NCI-H2029 treated with DMSO at 0.1 percent for 48 hours (cell line): ENCODE measurements at places on chromosomes 1 and 21.

- peak; percentile 28 for DNase-seq
Observed at GRCh38 chr1:16212251-16212961, at the start of gene ARHGEF19. ARHGEF19 (minus strand) TSS chr1:16212652; CDS start chr1:16209054, 3,598 bp downstream.

GRCh38 chr1:35657851-35658250 is 16.5 kb upstream of the PSMB2 start:
- DNase-seq = no peak

DNA sequence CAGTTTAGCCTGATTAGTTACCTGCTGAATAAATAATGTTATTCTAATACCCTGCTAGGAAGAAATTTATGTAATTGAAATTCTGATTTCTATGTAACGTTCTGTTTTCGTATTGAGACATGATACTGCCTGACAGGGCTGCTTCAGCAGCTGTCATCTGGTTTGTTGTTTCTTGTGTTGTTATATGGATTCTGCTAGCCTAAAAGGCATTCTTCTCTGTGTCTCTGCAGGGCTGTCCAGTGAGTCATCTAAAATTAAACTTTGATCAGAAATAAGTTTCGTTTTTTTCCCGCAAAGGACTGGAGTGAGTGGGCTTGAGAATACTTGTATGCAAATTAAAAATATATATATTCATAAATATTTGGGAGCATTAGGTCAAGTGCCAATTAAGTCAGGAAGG is 93.0 kb downstream of the DYRK1A start:
- DNase-seq = no peak

DNA sequence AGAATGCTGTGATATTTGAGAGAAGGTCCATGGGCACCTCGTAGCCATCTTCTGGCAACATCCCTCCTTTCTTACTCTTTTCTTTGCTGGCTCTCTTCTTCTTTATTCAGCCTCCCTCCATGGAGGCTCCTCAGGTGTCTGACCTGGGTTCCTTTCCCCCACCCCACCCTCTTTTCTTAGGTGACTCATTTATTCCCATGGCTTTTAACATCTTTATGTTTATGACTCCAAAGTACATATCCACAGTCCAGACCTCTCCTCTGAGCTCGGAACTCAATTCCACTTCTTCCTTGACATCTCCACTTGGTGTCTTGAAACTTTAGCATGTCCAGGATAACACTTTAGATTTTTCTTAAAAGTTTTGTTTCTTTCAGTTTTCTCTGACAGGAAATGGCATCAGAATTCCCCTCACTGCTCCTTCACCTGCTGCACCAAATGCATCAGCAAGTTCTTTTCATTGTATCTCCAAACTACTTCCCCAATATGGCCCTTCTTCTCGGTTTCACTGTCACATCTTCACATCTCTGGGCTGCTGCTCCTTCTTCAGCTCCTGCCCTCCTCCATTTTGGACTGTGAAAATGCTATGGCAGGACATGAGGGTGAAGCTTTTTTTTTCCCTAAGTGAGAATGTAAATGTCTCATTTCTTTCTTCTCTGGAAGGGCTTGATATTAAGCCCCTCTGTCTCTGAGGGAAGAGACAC is 95.9 kb downstream of the GIPC2 start:
- no peak for DNase-seq

- no peak for DNase-seq
Observed at GRCh38 chr1:22282364-22282995, 139.6 kb upstream of the WNT4 start.

DNA sequence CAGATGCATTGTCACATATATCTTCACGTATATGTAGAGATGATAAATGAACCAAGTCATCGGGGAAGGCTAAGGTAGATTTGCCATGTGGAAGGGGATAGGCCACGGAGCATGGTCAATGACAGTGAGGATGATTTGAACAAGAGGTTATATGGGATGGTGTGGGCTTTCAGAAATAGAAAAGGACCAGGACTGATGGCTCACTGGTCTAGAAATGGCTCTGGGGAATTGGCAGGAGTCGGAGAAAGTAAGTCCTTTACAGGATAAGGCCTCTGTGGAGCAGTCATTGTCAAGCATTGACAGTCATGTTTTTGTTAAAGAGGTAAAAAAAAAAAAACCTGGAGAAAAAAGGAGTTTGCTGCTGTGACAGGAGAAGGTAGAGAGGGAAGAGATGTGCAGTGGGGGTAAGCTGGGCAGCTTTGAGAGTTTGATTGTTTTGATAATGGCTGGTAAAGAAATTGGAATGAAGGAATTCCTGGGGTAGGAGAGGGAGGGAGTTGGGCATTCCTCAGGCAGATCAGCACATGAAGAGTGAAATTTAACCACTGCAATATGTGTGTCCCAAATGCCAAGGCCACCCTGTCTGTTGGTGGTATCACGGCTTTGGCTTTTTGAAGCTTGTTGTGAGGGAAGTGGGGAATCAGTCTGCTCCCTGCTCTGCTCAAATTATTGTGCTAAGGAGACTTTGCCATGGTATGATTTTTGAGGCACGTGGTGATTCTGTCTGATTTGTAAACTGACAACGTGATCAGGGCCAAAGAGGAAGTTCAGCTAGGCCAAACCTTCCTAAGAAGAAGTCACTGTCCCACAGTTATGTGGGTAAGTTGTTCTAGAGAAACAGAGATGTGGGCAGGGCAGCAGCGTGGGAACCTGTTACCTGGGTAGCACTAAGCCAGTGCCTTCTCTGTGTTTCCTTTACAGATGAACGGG is 26.0 kb downstream of the MACF1 start:
- no peak for DNase-seq

DNA sequence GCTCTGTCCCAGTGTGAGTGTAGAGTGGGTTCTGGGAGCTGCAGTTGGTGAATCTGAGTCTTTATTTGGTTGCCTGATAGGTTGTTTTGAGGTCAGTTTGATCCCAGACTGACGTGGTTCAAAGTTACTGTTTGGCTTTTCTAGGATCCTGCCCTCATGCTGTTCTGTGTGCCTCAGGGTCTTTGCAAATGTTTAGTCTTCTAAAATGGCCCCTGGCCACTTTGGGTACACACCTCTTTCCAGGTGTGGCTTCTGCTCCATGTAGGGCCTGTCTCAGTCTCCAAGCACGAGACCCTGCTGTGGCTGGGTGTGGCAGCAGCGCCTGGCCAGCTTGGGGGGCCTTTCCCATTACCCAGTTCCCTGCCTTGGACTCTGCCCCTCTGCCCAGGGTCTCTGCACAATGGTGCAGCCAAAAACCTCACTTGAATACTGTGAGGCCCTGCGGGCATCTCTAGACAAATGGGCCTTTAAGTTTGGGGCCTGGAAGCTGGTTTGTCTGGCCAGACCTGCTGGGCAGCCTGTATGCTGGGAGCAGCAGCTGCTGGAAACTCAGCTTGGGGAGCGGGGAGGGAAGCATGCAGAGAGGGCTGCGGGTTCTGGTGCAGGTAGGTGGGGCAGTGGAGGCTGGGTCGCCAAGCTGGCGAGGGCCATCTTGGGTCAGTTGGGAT is 5.6 kb downstream of the PTPRF start:
- no peak for DNase-seq

GRCh38 chr1:101407505-101408211 is 170.8 kb downstream of the S1PR1 start:
- no peak for DNase-seq

- peak; percentile 10 for DNase-seq
Observed at GRCh38 chr1:181630838-181631237, 147.5 kb downstream of the CACNA1E start.

DNA sequence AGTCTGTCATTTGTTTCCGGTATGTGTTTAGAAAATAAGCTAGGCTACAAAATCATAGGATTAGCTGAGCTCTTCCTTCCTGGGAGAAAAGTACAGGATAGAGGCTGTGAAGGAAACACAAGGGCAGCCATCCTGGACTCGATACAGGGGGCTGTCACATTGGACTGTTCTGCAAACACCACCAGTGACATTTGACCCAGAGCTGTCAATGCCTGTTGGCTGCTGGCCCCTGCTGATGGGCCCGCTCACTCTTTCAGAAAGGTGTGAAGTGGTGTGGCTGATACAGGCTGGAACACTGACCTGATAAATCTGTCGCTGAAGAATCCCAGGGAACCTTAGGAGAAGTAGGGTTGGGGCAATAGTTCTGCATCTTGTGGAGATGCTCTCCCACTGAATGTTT is 183.1 kb downstream of the RHOU start:
- DNase-seq = no peak

GRCh38 chr1:54460351-54460750 is 54.2 kb upstream of the SSBP3 start:
- DNase-seq = no peak

DNA sequence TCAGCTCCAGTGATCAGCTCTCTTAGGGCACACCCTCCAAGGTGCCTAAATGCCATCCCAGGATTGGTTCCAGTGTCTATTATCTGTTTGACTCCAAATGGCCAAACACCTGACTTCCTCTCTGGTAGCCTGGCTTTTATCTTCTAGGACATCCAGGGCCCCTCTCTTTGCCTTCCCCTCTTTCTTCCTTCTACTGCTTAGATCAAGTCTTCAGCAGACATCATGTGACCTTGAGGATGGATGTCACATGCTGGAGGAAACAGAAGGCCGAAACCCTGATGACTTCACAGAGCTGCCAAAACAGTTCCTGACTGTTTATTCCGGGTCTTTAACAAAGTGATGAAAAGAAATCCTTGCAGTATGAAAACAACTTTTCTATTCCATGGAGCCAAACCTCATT is 24.4 kb upstream of the WDR26 start:
- no peak for DNase-seq

DNA sequence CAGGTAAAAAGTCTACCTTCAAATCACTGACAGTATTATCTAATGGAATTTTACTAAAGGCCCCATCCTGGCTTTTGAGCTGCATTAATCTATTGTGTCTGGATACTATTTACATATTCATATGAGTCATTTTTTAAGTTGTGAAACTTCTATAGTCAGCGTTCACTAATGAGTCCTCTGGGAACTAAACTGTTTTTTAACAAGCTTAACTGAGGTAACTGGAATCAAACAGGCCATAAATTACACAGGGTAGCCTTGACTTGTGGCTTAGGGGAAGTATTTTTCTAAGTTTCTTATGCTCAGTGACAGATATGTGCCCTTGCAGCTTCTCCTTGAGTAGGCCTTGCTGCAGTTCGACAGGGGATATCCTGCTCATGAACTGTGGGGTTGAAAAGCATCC is 68.8 kb downstream of the JMJD4 start:
- DNase-seq = no peak

- DNase-seq = no peak
Observed at GRCh38 chr1:177863796-177864195, 106.1 kb downstream of the SEC16B start.

DNA sequence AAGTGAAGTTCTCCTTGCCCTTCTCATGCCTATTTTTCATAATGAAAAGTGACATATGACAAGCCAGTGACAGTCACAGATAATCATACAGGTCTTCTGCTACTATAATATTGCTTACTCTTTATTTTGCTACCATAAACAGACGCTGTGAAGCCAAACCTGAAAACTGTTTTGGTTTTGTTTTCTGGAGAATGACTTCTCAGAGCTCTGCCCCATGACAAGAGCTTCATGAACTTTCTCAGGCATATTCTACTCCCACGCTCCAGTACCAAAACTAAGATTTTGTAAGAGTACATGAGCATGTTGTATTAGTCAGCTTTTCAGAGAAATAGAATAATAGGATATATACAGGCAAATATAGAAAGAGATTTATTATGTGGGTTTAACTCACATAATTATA is 64.3 kb upstream of the VTCN1 start:
- no peak for DNase-seq

DNA sequence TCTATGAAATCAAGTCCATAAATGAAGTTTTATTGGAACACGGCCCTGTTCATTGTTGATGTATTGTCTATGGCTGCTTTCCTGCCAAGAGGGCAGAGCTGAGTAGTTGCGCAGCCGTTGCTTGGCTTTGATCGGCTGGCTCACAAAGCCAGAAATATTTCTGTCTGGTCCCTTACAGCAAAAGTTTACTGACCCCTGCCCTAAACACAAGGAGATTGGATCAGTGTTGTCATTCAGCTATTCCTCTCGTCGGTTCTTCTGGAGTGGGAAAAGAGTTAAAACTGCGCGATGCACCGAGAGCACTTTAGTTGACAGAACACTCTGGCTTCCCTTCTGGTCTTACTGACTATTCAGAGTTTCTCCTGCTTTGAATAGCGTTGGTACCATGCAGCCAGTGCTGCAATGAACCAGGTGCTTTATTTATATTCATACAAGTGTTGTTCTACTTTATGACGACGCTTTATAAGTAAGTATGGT is 868 bp downstream of the ZBTB40 start:
- peak; percentile 31 for DNase-seq

GRCh38 chr1:6292102-6292501 is 31.2 kb upstream of the GPR153 start:
- no peak for DNase-seq
